ENCODE measurements at places on chromosomes 12 and 14.

- no peak for DNase-seq
These were observed 85.0 kb downstream of the SYT1 start for GRCh38 chr12:78949532-78949931.

GRCh38 chr14:59939828-59940227, 19.9 kb downstream of the LRRC9 start:
- no peak for DNase-seq

- DNase-seq = no peak
These were observed 13.1 kb upstream of the SMARCC2 start for GRCh38 chr12:56202366-56202765.

- DNase-seq = no peak
These were observed 161.6 kb downstream of the DYRK2 start for GRCh38 chr12:67810166-67810565.

GRCh38 chr12:49043856-49044258, 16.7 kb downstream of the KMT2D start:
- peak; percentile 54 for DNase-seq
